ENCODE measurements at places on chromosomes 7 and 10.

DNA sequence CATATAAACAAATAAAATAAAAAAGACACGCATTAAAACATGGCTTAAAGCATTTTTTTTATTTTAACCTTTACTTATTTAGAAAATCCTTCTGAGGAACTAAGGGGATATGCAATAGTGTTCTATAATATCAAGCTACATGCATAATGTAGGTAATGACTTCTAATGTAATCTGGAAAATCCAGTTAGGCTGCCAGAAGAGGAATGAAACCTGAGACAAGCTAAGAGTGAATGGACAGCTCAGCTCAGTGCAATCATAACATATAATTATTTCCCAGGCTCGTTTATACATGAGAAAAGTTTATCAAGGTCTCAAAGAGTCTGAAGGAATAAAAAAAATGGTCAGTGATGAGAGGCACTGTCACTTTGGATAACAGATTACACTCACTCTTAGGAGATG lies 649.0 kb upstream of the PCDH15 start:
- DNase-seq, result no peak

- DNase-seq, result no peak
Observed at GRCh38 chr7:51035716-51036115, 253.0 kb upstream of the GRB10 start.

- no peak for DNase-seq
Observed at GRCh38 chr10:70660722-70661121, 11.6 kb upstream of the ADAMTS14 start.

- DNase-seq, result no peak
Observed at GRCh38 chr10:65861249-65861648, 1064.6 kb upstream of the LRRTM3 start.

DNA sequence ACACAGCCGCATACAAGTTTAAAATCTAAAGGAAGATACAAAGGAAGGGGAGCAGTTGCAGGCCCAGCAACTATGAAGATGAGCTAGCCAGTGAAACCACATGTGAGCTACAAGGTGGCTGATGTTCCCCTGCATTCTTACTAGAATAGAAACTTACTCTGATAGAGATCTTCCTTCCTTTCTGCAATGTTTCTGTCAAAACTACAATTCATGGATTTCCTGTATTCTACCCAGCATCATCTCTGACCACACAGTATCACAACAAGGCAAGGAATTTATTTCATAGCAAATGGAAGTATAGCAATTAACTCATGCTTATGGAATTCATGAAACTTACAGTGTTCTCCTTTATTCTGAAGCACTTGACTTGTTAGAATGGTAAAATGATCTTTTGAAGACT lies 68.7 kb upstream of the AASS start:
- DNase-seq, result no peak

- no peak for DNase-seq
Observed at GRCh38 chr7:17434191-17434590, 135.7 kb downstream of the AHR start.

DNA sequence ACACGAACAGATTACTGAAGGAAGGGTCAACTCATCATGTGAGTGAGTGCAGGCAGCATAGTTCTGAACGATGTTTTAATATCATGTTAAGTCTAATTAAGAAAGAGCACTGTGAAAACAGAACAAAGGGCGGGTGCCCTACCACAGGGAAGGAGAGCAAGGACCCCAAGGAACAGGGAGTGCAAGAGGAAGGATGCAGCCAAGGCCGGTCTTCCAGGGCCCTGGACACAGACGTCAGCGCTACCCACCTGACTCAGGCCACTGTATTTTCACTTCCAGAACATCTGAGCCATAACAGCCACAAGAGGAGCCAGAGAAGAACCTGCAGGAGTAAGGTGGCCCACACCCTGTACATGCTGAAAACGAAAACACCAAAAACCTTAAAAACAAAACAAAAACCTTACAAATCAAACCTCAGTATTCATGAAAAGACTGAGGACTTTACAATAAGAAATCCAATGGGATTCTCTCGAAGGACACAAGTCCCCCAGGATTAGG lies 506.1 kb upstream of the AKR1E2 start:
- no peak for DNase-seq

- no peak for DNase-seq
Observed at GRCh38 chr10:71053169-71053895, 159.0 kb upstream of the UNC5B start.

DNA sequence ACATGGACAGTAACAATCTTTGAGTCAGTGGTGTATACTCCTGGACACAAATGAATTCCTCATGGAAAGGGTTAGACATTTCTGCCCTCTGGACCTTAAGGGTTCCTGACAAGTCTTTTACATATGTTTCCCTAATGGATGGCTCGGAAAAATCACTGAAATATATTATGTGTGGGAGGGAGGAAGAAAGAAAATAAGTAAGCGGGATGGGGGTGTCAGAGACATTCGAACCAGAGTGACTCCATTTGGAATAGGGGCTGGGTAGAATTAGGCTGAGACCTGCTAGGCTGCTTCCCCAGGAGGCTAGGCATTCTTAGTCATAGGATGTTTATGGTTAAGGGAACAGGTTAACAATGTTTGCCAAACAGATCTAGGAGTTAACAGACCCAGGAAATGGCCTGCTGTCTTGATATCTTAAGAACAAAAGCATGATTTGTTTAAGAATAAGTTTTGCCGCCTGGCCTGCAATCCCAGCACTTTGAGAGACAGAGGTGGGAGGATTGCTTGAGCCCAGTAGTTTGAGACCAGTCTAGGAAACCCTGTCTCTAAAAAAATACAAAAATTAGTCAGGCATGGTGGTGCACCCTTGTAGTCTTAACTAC lies 1241.7 kb downstream of the TYW1 start:
- DNase-seq, result no peak

GRCh38 chr7:116621649-116622048 lies 50.3 kb upstream of the MET start:
- no peak for DNase-seq

DNA sequence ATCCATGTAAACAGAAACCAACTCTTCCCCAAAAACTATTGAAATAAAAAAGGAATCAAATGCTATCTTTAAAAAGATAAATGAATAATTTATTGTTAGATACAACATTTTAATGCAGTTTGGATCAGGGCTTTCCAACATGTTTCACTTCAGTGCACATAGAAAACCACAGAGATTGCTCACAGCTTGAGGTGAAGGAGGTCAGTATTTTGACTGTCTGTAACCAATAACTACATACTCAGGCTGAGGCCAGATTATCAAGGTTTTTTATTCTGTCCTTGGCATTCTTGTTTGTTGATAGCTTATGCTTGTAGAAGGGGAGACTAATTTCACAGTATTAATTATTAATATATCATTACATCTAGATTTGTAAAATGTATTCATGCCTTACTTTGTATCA lies 195.5 kb downstream of the PRKG1 start:
- no peak for DNase-seq

DNA sequence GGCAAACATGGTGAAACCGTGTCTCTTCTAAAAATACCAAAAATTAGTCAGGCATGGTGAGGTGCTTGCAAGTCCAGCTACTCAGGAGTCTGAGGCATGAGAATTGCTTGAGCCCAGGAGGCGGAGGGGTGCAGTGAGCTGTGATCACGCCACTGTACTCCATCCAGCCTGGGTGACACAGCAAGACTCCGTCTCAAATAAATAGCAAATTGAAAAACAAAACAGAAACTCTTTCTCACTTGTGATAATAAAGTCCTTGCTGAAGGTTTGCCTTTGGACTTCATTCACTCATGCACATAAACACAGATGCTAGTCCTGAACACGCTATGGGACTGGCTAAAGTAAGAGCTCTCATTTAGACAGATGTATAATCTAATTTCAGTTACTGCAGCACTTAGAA lies 37.6 kb downstream of the ANK3 start:
- no peak for DNase-seq

DNA sequence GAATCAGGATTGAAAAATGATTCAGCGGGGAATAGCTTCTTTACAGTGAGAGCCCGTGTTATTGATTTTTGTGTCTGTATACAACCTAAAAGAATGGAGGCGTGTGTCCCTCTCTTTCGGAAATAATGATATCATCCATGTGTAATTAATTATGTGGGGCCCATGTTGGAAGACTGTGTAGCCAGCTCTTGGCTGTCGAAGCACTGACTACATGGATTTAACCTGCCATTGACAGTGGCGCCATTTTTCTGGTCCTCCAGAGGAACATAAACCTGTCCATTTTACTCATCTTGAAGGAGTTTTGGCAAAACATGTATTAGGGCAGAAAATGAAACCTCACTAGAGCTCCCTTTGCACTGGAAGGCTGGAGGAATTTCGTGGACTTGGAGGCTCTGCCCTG lies 119.6 kb downstream of the ITIH5 start:
- DNase-seq, result no peak

Measured in glutamatergic neuron (in vitro differentiated cells).